GM23248 (cell line): ENCODE measurements at places on chromosomes 5 and 9. TPM values are rescaled to one million over a fixed set of nuclear protein-coding genes. Genes with fewer than 3 reads are reported as not detected.

The IFNK gene
- total RNA-seq: not detected in 2 replicates

The PHF24 gene
- 0.25 TPM in 1 of 2 replicates, not detected in the other for total RNA-seq

The PDCD1LG2 gene
- total RNA-seq: 34.7 and 36.8 TPM in 2 replicates

The PITX1 gene
- not detected in 2 replicates for total RNA-seq

The PCDHB15 gene
- total RNA-seq: 2.7 and 2.8 TPM in 2 replicates

The SGCD gene
- 67.0 and 69.7 TPM in 2 replicates for total RNA-seq

The AK8 gene
- total RNA-seq: 0.32 and 1.0 TPM in 2 replicates

The LIFR gene
- total RNA-seq: 6.9 and 16.4 TPM in 2 replicates

The TNPO1 gene
- 167 and 211 TPM in 2 replicates for total RNA-seq

The MEF2C gene
- total RNA-seq: 3.4 TPM in 2 replicates

The F2RL2 gene
- under 0.01 TPM in 1 of 2 replicates, not detected in the other for total RNA-seq

The PDE8B gene
- not detected in 2 replicates for total RNA-seq

The LRSAM1 gene
- 10.5 and 15.5 TPM in 2 replicates for total RNA-seq

The IL3 gene
- total RNA-seq: not detected in 2 replicates

The CNTNAP3B gene
- total RNA-seq: not detected in 2 replicates

The GABRG2 gene
- not detected in 2 replicates for total RNA-seq

The SOHLH1 gene
- total RNA-seq: not detected in 2 replicates

The FOCAD gene
- total RNA-seq: 32.8 and 67.4 TPM in 2 replicates

The TMEM174 gene
- total RNA-seq: not detected in 2 replicates

The AIF1L gene
- not detected in 2 replicates for total RNA-seq

The ADRB2 gene
- total RNA-seq: 0.65 TPM in 1 of 2 replicates, not detected in the other

The CSF1R gene
- 0.63 TPM in 1 of 2 replicates, not detected in the other for total RNA-seq

The RANBP3L gene
- not detected in 2 replicates for total RNA-seq

The F2RL1 gene
- 1.4 and 2.7 TPM in 2 replicates for total RNA-seq

The ACER2 gene
- total RNA-seq: 0.76 and 3.7 TPM in 2 replicates

The SLC4A9 gene
- not detected in 2 replicates for total RNA-seq

The CCL27 gene
- not detected in 2 replicates for total RNA-seq

The ZNF454 gene
- 0.97 and 1.9 TPM in 2 replicates for total RNA-seq

The SLC28A3 gene
- 0.32 TPM in 1 of 2 replicates, not detected in the other for total RNA-seq

The RASEF gene
- total RNA-seq: 0.11 TPM in 1 of 2 replicates, not detected in the other

The GABRB2 gene
- total RNA-seq: not detected in 2 replicates

The PNPLA7 gene
- 0.54 and 0.89 TPM in 2 replicates for total RNA-seq

The ZBED3 gene
- total RNA-seq: 0.54 and 0.63 TPM in 2 replicates

The OBP2B gene
- not detected in 2 replicates for total RNA-seq

The DDX4 gene
- total RNA-seq: not detected in 2 replicates

The C9 gene
- not detected in 2 replicates for total RNA-seq

The TAF1L gene
- total RNA-seq: not detected in 2 replicates

The TAF11L5 gene
- total RNA-seq: not detected in 2 replicates

The GOLGA2 gene
- 116 and 121 TPM in 2 replicates for total RNA-seq
